ENCODE measurements at places on chromosomes 3 and 15.

DNA sequence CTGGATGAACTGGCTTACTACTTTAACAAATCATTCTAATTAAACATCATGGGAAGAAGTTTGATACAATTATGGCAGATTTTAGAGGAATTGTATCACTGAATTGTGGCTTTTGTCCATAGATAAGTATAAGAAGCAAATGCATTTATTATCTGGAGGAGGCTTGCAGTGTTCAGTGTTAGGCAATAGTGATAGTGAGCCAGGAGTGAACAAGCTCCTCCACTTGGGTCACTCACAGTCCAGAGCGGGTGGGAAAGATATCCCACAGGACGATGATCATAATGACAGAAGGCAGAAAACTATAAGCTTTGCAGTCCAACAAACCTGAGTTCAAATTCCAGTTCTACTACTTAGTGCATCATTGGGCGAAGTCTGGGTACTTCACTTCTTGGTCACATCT, 64.0 kb upstream of the VILL start:
- no peak for DNase-seq

DNA sequence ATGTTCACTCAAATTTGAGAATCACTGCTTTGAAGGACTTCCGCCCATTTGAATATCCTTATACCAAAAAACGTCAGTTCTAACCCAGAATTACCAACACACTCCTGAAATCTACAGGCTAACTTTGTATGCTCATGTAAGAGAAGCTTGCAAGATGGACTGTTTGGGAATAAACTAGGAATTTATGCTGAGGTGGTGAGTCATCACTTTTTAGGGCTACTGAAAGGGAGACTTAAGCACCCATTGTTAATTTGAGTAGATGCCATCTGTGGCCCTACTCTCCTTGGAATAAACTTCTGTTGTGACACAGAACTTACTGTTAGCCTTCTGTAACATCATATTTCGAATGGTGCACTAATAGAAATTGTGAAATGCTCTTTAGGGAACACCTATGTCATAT, 74.6 kb downstream of the FGF12 start:
- no peak for DNase-seq

GRCh38 chr3:178771511-178771910, 235.3 kb downstream of the KCNMB2 start:
- DNase-seq, result no peak

DNA sequence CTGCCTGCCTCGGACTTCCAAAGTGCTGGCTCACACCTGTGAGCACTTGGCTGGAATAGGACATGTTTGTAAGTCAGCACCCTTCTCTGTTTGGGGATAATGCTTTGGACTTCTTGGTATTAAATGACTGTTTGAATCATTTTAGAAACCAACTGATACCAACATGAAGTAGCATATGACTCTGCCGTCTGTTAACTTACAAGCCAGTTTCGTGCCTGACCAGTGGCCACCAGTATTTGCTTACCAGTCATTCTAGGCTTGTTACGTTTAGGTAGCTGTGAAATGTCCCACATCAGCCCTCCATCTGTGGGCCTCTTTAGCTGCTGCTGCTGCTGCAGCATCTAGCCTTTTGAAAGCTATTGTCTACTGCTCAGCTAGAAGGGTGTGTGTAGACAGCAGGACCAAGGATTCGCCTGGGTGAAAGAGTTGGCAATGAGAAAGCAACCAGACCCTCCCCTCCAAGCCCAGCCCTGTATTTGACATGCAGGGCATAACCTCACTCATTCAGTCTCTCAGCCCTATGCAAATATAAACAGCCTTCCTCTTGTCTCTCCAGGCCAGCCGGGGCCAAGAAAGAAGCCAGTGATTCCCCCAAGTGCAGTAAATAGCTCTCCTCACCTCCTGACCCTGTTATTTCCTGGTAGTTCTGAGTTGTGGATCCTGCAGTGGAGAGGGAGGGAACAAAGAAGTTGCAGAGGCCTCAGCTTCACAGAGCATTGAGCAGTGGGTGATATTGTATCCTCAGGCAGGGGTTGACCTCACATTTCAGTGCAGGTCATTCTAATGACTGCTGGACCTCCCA, 51.0 kb downstream of the NKIRAS1 start:
- no peak for DNase-seq
